ENCODE measurements at places on chromosomes 6 and 20.

DNA sequence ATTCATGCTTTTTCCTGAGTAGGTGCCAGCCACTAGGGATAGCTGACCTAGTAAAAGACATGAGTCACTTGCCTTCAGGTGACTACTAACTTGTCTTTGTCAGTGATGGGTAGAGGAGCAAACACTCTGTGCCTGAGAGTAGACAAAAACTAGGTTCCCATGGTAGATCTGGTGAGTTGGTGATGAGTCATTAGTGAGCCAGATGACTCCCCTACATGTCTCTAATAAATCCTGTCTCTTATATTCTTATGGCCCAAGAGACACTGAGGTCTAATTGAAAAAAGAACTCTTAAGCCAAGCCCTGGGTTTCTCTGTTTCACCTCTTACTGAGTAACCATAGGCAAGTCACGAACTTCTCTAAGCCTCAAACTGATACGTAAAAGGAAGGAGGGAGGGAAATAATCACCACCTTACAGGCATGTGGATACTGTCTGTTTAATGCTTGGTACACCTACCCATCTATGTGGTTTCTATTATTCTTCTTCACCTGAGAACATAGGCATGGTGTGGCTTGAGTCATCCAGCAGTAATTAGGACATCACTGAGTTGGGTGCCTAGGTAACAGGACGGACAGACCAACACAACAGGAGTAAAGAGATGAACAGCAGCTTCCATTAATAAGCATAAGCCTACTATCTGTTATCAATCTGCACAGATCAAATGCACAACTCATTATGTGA, 20.3 kb downstream of the TTPAL start:
- DNase-seq = no peak

- no peak for DNase-seq
Observed at GRCh38 chr6:25599516-25600085, 52.4 kb upstream of the SCGN start.

DNA sequence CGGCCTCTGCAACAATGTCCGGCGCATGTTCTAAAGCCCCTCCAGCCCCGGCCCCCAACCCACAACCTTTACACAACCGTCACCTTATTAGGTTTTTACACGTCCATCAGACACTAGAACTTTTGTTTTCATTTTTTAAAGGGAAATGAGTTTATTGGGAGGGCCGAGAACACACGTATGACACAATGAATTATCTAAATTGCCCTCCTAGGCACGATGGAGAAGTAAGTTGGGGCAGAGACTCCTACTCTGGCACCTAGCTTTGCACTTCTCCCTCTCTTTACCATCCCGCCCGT, 1.2 kb upstream of the DLL1 start:
- no peak for DNase-seq

DNA sequence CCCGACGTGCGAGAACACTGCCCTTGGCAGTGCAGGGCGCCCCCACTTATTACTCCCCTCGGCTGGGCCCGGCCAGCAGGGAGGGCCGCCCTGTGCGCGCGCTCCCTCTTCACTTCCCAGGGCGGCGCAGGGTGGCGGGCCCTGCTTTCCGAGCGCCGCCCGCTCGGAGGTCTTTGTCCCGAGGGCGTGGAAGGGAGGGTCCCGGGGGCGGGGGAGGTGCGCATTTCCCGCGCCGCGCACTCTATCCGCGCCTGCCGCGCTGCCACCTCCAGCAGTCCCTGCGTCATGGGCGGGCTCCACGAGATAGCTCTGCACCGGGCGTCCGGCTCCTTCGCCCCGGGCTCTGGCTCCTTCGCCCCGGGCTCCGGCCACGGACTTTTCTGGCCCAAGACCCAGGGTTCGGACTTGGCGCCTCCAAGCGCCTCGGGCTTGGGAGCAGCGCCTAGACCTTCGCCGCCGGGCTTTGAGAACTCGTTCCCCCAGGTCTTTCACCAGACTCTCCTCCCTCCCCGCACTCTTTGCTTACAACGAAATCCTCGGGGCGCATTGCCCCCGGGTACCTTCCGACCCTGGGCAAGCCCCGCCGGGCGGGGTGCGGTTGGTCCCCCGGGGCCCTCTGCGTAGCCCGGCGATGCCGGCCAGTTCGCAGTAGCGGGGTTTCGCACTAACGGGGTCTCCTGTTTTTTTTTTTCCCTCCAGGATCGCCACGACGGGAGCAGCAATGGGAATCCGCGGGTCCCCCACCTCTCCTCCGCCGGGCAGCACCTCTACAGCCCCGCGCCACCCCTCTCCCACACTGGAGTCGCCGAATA, 1.6 kb downstream of the TFAP2C start:
- no peak for DNase-seq

DNA sequence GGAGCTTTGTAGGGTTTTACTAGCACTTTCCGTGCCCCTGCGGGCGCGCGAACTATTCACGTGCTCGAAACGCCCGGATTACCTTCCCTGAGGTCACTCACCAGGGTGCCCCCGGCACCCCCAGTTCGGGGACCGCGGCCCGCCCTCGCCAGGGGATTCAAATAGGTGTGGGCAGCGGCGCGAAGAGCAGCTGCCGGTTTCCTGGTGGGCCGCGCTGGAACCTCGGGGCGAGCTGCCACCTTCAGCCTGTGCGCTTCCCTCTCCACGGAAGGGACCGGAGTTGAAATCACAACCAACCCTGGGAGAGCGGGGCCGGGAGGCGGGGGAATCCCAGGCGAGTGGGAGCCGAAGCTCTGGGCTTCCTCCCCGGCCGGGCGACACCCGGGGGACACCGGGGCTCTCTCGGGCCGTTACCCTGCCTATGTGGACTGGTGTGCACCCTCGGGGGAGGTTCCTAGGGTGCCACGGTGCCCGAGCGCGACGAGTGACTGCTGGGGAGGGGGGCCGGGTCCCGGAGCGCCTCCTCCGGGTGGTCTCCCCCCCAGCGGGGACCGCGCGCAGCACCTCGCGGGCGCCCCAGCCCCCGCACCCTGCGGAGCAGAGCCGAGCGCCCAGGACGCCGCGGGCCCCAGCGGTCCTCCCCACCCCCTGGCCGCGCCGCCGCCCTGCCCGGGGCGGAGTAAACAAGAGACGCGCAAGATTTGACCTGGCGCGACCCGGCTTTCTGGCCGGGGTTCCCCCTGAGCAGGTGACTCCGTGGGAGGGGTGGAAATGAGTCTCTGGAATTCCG, 2.1 kb upstream of the HIVEP2 start:
- no peak for DNase-seq

DNA sequence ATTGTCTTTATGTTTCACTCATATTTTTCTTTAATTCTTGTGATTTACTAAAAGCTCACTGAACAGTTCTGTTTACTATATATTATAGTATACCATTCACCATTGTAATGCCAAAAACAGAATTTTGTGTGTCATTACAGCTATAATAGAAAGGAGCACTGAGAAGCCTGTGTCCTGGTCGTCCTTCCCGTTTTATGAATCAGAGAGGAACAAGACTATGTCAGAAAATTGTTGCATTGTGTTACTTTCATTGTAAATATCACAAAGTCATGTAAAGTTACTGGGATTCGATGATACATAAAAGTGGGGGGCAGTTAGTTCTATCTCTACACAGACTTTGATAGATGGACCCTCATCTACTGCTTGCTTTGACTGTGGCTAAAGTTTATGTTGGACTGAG, 145.1 kb downstream of the QKI start:
- no peak for DNase-seq

- DNase-seq = no peak
Observed at GRCh38 chr6:15340775-15341174, 94.9 kb downstream of the JARID2 start.

DNA sequence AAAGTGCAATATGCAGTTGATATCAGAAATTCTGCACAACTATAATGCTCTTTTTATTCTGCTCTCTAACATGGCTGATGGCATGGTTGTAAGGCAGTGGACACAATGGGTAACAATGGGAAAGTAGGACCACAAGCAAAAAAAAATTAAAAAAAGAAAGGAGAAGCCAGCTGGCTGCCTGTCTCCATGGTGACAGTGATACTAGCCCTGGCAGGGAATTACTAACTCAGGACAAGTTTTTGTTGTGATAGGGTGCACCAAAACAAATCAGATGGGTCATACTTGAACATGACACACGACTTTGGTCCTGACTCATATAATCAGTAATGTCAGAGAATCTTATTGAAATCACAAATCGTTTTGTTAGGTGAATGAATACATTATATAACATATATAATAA, 169.4 kb downstream of the TRDN start:
- DNase-seq = no peak

GRCh38 chr6:2053691-2054090, 191.7 kb downstream of the GMDS start:
- no peak for DNase-seq

GRCh38 chr6:157047951-157048350, 270.8 kb downstream of the ARID1B start:
- no peak for DNase-seq

DNA sequence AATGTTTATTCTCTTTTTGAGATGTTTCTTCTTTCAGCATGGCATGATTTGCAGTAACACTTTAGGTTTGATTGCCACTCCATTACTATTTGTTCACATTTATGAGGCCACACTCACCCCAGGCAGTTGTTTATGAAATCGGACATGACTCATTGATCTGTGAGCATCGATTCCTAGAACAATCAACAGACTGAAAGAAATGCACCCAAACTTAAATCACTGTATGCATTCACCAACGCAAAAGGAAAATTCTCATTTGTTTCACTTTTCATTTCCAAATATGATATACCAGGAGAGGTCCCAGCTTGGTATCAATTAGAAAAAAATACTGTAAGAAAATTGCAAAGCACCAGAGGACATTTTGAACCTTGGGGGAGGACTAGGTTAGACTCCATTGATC, 5.4 kb upstream of the GJA10 start:
- DNase-seq = no peak

DNA sequence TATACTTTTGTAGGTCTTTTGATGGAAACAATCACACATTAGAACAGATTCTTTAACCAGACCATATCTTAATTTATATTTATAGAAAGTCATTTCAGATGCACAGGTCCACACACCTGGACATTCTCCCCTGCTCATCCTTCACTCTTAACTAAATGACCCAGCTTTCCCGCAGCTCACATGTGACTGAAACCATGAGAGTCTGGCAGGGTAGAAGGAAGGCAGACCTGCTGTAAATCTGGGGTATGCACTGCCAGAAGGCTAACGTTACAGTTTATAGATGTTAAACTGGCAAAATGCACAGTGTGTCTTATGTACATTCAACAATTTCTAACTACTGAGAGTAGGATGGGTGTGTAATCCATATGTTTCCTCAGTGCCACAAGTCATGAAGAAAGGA, 359.5 kb upstream of the SPTLC3 start:
- no peak for DNase-seq

- no peak for DNase-seq
Observed at GRCh38 chr6:51108563-51109234, 290.0 kb downstream of the TFAP2B start.

- no peak for DNase-seq
Observed at GRCh38 chr6:81708113-81708699, 44.3 kb downstream of the TENT5A start.

- DNase-seq = no peak
Observed at GRCh38 chr6:90893400-90893799, 306.5 kb upstream of the MAP3K7 start.

DNA sequence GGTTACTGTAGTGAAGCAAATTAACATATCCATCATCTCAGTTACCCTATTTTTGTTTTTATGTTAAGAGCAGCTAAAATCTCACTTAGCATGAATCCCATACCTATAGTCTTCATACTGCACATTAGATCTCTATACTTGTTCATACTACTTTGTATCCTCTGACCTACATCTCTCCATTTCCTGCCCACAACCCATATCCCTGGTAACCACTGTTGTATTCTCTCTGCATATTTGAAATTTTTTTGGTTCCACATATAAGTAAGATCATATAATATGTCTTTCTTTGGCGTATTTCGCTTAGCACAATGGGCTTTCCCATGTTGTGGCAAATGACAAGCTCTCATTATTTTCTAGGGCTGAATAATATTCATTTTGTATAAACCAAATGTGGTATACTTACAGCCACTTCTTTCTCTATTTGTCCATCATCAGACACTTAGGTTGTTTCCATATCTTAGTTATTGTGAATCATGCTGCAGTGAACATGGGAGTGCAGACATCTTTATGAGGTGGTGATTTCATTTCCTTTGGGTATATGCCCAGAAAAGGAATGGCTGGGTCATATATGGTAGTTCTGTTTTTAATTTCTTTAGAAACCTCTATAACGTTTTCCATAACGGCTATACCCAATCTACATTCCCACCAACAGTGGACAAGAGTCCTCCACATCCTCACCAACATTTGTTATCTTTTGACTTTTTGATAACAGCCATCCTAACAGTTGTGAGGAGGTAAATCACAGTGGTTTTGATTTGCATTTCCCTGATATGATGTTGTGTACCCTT, 39.8 kb downstream of the BACH2 start:
- no peak for DNase-seq

DNA sequence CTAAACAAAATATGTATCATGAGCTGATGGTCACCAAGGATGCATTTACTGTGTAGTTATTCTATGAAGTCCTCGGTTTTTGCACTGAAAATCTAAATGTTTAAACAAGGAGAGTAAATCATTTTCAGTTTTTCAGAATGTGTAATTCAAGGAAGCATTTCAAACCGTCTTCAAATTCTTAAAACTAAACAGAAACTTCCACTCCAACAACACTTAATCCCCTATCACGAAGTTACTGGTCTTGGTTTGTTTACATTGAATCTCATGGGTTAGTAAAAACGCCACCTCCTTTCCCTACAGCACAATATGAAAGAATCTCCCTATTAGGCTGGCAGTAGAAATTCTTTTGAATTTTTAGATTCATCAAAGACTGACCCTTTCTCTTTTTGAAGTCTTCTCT, 192.9 kb downstream of the AIG1 start:
- no peak for DNase-seq

DNA sequence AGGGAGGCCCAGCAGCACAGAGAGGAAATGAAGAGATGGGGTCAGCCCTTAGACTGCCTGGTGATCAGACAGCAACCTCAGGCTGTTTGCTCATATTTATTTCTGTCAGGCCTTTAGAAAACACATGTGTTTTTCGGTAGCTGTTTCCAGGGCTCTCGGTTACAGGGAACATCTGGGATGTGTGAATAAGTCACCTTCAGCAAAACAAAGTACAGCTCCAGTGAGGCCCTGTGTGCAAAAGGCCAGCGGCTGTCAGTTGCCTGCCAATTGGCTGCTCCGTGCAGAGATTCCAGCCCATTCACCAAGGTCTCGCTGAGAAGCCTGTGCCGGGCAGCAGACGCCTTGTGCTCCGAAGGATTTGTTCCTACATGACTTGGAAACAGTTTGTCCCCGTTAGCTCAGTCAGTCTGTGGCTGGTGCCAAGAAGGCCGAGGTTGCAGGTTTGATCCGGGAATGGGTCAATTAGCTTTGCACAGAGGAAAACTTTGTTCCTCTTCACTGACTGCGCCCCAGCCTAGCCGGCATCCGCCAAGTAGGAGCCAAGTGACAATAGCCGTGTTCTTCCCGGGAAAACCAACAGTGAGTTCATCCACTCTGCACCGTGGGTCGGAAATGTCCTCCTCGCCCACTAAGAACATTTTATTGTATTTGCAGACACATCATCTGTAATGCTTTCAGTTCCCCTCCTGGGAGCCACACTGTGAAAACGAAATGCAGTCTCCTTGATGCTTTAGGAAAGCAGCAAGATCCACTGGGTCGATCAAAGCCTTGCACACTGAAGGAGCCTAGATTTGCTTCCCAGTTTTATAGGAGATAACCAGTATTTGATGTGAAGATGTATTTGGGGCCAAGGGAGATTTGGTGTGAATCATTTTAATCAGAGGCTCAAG, 315.4 kb upstream of the CDYL start:
- no peak for DNase-seq

GRCh38 chr6:52591832-52592231, 15.0 kb upstream of the TRAM2 start:
- no peak for DNase-seq

GRCh38 chr6:34664256-34664971, 32.2 kb downstream of the ILRUN start:
- DNase-seq = no peak

GRCh38 chr6:109428889-109429477, 11.4 kb downstream of the PPIL6 start:
- no peak for DNase-seq
